ENCODE measurements at places on chromosomes 2 and 18.

GRCh38 chr18:47815486-47816270 is 114.8 kb downstream of the SMAD2 start:
- DNase-seq, result no peak

DNA sequence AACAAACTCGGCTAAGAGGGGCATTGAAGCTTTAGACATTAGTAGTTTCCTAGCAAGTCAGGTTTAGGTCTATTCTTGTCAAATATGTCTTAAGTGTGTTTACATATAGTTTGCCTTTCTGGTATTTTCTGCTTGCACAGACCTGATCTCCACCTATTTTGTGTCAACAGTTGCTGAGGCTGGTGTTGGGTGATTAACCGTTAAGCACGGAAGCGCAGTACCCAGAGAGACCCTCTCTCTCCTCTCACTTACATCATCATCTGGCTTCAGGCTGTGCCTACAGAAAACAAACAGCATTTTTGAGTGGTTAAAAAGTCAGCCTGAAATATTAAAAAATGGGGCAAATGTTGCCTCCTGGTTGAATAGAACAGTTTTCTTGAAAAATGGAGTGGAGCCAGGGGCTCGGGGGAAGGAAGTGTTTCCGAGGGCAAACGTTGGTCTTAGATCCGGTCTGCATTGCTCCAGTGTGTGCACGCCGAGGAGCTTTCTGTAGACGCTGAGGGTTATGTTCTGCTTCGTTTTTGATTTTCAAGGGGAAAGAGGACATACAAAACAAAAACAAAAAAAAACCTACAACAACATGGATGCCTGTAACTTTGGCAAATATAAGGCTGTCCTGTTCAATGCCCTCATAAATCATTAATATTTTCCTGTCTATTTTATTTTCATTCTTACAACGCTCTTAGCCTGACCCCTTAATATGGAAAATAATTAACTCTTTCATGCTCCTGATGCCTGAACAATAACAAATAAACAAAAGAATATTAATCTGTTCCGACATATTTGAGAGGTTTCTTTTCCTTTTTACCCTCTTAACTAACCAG is 120.8 kb downstream of the MEIS1 start:
- DNase-seq, result no peak

GRCh38 chr18:25075331-25075730 is 276.6 kb downstream of the ZNF521 start:
- DNase-seq, result no peak

DNA sequence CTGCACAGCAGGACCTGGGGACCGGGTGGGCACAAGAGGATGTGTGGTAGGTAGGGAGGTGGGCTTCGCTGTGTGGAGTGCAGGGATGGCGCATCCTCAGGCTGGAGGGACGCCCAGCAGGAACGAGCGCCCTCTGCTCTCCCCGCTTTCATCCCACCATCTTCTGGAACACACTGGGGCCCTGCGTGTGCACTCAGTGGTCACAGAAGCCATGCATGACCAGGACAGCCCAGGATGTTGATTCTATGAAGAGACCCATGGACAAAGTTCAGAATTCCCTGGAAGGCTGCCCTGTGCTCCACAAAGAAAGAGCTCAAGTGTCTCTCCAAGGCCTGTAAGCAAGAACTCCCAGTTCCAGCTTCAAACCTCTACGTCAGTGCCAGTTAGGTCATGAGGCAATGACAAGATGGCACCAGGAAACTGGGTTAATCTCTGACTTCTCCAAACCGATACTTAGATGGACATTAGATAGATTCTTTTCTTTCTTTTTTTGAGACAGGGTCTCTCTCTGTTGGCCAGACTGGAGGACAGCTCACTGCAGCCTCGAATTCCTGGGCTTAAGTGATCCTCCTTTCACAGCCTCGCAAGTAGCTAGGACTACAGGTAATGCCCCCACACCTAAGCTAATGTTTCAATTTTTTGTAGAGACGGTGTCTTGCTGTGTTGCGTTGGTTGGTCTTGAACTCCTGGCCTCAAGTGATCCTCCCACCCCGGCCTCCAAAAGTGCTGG is 3.4 kb downstream of the SLC66A2 start:
- DNase-seq, result no peak

DNA sequence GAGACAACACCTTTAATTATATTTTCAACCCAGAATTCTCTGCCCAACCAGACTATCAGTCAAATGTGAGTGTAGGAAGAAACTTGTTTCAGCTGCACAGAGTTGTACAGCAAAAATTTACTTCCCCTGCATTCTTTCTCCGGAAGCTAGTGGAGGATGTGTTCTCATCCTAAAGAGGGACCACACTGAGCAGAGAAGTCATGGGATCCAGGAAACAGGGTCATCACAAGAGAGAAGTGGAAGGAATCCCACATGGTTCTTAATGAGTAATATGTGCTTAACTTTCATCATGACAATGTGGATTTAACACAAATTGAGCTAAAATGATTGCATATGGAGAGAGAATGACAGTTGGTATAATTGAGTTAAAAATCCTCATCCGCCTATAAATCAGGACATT is 78.2 kb downstream of the INPP4A start:
- no peak for DNase-seq

DNA sequence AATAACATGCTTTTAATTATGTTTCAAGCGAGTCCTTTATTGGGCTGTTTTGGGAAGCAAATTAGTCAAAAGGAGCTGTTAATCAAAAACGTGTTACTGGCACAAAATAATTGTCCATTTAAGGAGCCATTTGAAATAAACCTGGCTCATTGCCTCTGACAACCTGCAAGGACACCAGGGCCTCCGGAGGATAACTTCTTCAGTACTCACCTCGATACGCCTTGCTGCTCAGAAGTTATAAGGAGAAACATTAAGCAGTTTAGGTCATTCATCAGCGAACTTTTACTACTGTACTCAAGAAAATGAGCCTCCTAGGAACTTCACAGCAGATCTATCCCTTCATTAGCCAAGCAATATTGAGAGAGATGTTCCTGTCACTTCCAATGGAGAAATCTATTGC is 1579.2 kb upstream of the ACVR2A start:
- DNase-seq, result no peak

- DNase-seq, result no peak
These were observed 111.4 kb downstream of the FTCDNL1 start for GRCh38 chr2:199739413-199740110.

DNA sequence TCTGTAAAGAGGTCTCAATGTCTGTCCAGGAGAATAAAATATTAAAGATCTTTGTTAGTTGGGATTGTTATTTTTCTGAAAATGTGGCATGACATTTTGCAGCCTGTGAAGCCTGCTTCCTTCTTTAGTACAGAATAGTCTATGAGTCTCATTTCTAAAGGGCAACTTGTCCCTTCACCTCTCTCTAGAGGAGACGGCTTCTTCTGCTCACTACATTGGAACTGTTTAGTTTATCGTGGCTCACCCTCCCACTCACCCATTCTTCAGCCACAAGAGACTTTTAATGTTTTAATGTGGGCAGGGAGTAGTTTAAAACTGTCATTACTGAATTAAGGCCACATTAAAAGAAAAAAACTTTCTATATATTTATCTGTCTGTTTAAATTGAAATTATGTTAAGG is 161.0 kb downstream of the BARD1 start:
- no peak for DNase-seq

DNA sequence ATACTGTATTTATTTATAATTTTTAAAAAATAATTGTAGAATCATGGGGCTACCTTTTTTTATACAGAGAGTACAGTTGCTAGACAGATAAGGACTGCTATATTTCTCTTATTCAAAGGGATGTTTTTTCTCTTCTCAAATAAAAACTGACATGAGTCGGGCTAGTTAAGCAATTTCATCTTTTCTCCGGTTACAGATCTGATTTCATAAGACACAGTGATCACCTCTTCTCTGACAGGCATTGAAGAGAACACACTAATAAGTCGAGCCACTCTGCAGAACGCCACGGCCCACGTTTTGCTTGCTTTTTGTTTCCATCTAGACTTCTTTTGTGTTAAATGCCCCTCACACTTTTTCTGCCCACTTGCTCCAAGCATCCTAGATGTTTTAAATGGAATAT is 85.4 kb downstream of the HNRNPLL start:
- no peak for DNase-seq

GRCh38 chr2:24691806-24692205 is 101.4 kb downstream of the PTRHD1 start:
- no peak for DNase-seq

DNA sequence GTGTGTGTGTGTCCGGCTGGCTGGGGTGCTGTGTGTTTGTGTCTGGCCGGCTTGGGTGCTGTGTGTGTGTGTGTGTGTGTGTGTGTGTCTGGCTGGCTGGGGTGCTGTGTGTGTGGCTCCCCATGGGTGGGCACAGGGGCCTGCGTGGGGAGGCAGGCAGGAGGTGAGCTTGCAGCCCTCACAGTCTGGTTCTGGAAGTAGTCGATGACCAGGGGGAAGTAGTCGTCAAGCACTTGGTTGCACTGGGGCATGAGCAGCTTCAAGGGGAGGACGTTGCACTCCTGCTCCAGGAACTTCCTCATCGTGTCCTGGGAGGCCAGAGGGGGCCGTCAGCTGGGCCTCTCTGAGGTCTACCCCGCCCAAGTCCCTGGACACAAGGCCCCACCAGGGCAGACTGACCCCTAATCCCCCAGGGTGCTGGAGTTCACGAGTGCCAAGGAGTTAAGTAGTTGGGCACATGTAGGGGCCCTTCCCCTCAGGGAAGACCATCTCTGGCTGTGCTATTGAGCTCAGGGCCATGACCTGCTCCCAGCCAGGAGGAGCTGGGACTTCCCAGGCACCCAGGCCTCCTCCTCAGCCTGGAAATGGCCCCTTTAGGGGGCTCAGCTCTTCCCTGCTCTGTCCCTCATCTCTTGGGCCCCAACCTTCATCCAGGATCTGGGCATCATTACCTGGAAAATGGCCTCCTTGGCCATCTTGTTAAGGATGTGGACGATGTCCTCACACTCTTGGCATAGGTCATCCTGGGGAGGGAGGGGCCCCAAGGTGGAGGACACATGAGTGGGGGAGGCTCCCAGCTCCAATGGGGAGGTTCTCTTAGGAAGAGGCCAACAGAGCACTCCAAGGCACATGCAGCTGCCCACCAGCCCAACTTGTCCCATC is 1.3 kb downstream of the SFTPB start:
- DNase-seq, result no peak

DNA sequence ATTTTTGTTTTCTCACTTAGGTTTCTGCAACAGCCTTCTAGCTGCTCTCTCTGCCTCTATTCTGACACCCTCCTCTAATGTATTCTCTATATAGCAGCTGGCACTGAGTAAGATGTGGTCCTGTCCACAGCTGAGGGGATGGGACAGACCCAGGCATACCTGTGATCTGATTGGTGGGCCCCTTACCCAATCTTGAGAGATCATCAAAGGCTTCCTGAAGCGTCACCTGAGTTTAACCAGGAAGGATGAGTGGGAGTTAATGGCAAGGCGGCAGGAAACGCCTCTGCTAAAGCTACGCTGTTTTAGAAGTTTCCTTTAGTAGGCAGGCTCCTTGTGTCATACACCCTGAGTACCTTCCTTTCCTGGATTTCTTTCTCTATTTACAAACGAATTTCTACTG is 5.7 kb upstream of the TET3 start:
- no peak for DNase-seq

GRCh38 chr18:11125492-11126315 is 23.7 kb downstream of the PIEZO2 start:
- DNase-seq, result no peak

- DNase-seq, result no peak
These were observed 390.2 kb upstream of the NXPH2 start for GRCh38 chr2:139170406-139170805.

Data from cortex of kidney (tissue), 1 donor.